ENCODE measurements at places on chromosomes 5 and 9.

DNA sequence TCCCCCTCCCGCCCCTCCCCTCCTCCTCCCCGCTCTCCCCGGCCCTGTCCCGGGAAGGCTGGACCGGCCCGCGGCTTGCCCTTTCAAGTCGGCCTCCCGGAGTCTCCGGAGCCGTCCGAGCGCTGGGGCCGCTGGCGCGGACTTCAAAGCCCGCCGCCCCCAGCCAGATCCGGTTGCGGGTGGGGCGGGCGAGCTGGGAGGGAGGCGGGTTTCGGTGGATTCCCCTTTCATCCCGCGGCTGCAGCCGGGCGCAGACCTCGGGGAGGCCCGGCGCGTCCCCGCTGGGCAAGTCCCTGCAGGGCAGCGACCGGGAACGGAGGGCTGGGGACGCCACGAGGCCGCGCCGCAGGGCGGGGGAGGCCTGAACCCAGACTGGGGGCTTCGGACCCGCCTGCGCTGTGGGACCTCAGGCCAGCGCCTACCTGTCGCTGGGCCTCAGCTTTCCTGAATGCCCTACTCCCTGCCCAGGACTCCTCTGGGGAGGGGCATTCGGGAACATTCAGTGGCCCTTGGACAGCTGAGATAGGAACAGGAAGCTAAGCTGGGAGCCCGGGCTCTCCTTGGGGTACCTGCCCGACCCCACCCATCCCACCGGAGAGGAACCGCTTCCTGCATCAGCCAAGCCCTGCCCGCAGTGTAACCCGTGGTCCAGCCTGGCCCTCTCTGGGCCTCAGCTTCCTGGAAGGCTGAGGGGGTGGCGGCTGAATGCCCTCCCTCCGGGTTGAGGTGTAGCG is 23.4 kb downstream of the C9orf50 start:
- no peak for DNase-seq

- no peak for DNase-seq
Measured at GRCh38 chr9:127803507-127804352, 1.0 kb downstream of the FPGS start.

DNA sequence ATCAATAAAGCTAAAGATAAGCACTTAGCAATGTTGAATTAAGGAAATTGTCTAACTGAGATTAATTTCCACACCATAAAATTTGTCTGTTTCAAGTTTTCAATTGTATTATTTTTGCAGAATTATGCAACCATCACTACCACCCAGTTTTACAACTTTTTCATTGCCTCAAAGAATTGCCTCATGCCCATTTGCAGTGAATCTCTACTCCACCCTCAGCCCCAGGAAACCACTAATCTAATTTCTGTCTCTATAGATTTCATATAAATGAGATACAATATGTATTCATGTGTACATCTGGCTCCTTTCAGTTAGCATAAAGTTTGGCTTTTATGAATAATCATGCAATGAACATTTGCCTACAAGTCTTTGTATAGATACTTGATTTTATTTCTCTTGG is 72.9 kb downstream of the PTCD2 start:
- no peak for DNase-seq

- peak; percentile 40 for DNase-seq
Measured at GRCh38 chr9:125409637-125410521, 148.3 kb downstream of the GAPVD1 start.

GRCh38 chr9:98635374-98635773 is 73.4 kb downstream of the GABBR2 start:
- DNase-seq = no peak

DNA sequence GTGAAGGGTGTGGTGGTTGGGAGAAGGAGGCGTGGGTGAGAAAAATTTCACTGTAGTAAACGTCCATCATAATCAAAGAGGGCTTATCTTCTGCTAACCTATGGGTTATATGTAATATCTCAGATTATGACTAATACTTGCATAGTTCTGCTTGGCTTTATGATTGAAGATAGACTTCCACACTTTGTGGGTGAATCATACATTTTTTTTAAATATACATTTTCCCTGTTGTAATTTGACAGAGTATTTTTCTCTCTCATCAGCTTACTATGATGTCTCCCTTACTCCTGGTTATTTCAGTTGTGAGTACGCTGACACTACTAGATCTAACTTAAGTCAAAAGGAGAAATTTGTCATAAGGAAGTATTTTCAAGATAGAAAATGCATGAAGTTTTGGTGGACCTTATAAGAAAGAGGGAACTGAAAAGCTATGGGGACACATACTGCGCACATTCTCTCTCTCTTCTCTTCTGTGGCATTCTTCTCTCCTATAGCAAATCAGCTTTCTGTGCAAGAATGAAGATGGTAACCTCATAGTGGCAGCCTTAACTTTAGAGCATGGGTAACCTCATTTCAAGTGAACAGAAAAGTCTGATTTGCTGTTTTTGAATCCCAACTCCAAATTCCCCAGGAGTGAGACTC is 4.9 kb upstream of the JAK2 start:
- DNase-seq = no peak

GRCh38 chr9:108559432-108559831 is 296.4 kb downstream of the ACTL7B start:
- DNase-seq = no peak

DNA sequence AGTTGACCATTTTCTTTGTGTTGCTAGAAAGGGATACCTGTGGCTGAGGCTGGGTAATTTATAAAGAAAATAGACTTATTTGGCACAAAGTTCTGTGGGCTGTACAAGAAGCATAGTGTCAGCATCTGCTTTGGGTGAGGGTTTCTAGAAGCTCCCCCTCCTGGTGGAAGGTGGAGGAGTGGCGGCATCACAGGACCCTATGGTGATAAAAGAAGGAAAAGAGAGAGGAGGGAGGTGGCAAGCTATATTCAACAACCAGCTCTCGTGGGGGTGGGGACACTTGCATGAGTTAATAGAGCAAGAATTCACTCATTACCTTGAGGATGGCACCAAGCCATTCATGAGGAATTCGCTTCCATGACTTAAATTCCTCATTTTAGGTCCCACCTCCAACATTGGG is 2041.4 kb upstream of the CDH9 start:
- no peak for DNase-seq

DNA sequence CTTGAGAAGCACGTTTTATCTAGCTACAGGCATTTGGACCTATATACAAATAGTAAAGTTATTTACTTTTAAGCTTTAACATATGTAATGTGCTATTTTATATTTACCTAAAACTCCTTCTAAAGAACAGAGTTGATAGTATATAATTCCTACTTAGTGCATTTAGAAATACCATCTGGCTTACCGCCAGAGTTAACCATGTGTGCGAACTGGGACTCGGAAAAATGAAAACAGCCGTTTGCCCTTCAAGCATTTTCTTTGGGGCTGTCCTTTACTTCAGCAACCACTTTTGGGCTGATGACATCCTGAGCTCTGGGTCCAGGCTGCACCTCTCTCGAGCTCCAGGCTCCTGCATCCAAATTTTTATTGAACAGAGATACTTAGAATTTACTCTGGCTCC is 21.9 kb upstream of the DHFR start:
- DNase-seq = no peak

DNA sequence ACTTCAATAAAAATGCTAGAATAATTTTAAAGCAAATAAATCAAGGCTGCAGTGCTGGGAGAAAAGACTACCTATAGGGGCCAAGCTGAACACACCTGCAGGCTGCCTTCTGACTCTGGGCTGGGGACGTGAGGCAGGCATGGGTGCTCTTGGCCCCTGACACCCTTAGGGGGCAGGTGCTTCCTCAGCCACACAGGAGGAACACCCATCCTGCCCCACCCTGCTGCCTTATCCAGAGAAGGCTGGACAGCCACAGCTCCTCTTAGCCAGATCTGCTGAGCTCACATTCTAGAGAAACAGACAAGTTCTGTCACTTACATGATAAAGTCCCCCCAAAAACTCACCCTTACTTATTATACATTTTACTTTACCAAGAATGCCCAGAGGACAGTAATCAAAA is 6.6 kb upstream of the LMX1B start:
- DNase-seq = no peak

- no peak for DNase-seq
Measured at GRCh38 chr5:176446028-176446665, 2.0 kb upstream of the FAF2 start.

DNA sequence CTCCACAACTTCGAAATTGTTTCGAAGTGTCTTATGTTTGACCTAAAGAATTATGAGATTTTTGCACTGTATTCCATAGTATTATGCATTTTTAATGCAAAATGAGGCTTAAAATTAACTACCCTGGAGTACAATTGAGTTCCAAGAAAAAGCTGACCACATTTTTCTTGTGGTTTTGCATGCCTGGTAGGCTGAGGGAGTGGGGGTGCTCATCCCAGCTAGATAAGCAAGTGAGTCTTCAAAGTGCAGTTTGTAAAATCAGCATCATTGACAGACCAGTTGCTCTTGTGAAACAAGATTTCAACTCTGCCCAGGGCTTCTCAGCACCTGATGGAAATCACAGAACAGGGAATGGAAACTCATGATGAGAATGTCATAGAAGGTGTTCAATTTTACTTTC is 17.0 kb upstream of the NDUFS4 start:
- no peak for DNase-seq

GRCh38 chr9:37827483-37828165 is 27.0 kb downstream of the DCAF10 start:
- DNase-seq = no peak

DNA sequence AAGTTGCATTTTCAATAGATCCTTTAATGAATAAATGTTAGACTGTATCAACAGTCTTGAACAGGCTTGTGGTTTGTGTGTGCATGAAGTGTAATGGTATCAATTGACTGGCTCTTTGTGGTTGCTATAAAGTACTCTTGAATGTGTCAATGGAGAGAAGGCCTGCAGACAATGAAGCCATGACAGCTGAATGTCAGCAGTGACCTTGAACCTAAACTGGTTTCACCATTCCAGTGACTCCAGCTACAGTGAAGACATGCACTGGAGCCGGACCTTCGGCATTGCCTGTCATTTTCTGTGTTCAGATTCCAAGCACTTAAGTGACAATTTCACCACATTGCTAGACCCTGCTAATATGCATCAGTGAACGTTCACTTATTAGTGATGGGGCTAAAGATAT is 276.0 kb upstream of the TMEM161B start:
- no peak for DNase-seq

GRCh38 chr9:108271236-108271635 is 584.5 kb downstream of the ACTL7B start:
- no peak for DNase-seq

DNA sequence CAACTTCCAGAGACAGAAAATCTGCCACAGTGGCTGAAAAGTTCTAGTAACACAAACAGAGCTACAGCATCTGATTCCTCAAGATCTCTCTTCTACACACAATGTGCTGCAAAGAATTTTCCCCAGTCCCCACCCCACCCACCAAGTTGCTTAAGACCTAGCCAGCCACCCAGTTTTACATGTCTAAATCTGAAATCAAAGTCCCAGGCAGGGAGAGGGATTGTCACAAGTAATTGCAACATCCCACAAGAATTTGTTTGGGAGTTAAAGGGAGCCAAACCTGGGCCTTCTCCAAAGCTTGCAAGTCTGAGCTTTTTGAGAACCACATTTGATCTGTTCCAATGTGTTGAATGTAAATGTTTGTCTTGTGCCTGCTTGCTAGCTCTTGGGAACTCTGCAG is 15.5 kb downstream of the IGIP start:
- DNase-seq = peak; percentile 34

DNA sequence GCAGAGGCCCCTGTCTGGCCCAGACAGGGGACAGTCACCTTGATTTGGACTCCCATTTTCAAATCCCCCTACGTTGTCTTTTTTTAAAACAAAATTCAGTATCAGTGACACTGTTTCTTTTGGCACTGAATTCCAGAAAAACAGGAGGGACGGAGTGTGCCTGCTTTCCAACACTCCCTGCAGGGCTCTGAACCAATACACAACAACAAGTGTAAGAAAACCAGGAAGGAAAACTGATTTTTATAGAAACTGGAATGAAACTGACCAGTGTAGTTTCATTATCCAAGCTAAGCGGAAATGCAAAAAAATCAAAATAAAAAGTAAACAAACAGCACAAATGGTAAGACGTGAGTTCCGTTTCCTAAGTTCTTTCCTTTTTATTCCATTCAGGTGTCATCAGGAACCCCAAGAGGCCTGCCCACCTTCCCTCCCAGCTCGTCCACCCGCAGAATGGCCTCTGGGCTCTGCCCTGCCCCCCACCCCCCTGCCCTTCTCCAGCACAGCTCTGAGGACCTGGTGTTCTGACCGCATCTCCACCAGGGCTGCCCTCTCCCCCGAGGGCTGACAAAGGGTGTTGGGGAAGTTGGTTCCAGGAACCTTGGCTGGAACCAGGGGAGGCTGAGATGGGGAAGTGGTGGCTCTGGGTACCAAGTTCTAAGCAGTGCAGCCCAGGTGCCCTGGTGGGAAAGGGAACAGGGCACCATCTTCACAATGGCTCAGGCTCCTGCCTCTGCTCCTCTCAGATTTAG is 73.6 kb downstream of the PSD2 start:
- no peak for DNase-seq

DNA sequence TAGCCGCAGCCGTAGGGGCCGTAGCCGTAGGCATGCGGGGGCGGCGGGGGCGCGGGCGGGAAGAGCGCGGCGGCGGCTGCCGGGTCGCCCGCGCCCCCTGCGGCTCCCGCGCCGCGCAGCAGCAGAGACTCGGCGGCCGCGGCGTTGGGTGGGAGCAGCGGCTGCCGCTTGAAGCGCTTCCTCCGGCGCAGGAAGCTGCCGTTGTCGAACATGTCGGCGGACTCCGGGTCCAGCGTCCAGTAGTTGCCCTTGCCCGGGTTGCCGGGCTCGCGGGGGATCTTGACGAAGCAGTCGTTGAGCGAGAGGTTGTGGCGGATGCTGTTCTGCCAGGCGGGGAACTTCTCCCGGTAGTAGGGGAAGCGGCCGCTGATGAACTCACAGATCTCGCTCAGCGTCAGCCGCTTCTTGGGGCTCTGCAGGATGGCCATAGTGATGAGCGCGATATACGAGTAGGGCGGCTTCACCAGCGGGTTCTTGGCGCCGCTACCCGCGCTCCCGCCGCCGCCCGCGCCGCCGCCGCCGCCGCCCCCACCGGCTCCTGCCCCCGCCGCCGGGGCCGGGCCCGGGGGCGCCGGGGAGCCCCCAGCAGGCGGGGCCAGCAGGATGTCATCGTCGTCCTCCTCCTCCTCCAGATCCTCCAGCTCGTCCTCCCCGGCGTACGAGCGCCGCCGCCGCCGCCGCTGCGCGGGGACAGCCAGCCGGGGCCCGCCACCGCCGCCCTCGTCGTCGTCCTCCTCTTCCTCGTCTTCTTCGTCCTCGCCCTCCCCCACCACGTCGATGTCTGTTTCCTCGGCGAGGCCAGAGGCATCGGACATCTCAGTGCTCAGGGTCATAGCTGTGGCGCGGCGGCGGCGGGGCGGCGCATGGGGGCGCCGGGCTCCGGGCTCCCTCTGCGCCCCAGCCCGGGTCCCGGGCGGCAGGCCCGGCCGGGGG is 781 bp downstream of the FOXD1 start:
- DNase-seq = peak; percentile 22
